ENCODE measurements at places on chromosomes 5 and 9. TPM values are rescaled to one million over a fixed set of nuclear protein-coding genes. Genes with fewer than 3 reads are reported as not detected.

DNA sequence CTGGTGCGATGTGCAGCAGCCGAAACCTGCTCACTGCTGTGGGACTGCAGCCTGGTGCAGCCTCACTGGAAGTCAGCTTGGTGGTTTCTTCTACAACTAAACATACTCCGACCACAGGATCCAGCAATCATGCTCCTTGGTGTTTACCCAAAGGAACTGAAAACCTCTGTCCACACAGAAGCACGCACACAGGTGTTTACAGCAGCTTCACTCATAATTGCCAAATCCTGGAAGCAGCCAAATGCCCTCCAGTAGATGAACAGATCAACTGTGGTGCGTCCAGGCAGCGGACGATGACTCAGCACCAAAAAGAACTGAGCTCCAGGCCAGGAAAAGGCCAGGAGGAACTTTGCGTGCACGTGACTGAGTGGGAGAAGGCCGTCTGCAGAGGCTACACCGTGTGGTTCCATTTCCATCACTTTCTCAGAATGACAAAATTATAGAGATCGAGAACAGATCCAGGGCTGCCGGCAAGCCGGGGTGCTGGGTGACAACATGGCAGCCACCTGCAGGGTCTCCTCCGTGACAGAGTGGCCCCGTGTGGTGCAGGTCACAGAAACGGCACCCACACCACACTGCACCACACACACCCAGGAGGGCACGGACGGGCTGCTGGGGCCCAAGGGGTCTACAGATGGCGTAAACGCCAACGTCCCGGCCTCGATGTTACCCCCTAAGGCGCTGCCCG is 23.1 kb upstream of the NSMF start:
- peak; percentile 88 for DNase-seq

DNA sequence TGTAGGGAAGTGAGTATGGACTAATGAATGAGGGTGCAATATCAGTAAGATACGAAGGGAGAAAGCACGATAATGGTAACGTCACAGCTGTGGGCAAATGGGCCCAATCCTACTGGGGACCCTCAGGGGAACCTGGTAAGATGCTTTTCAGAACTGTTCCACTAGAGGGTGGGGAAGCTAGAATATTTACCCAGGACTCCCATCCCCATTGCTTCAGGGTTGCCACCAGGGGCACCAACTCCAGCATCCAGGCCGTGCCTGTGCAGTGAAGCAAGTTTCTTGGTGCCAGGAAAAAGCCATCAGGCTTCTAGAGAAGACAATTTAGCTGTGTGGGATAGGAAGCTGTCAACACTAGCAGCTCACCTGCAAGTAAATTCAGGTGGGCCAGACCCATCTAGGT is 409.3 kb downstream of the AGTPBP1 start:
- no peak for DNase-seq

Gene TMEM174
- total RNA-seq, result not detected

DNA sequence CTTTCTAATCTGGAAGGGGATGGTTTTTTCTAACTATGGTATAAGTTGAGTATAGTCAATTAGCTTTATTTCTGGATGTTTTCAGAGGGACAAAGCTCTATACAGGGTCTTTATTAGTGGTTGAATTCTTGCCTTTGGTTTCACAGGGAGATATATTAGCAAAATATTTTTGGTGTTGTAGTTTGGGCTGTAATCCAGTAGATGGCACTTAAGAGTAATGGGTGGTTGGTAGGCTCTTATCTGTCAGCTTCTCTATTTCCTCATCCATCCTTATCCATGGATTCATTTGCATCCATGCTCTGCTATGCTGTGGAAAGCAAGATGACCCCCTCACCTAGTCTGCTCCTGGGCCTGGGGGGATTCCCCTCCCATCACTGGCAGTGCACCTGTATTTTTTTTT is 363.6 kb upstream of the CYLC2 start:
- DNase-seq, result no peak

GRCh38 chr5:55913466-55914413 is 62.6 kb downstream of the IL31RA start:
- DNase-seq, result no peak

Gene CCNI2
- total RNA-seq, result under 0.01 TPM

- no peak for DNase-seq
These were observed 13.2 kb upstream of the TLX3 start for GRCh38 chr5:171295801-171296200.

DNA sequence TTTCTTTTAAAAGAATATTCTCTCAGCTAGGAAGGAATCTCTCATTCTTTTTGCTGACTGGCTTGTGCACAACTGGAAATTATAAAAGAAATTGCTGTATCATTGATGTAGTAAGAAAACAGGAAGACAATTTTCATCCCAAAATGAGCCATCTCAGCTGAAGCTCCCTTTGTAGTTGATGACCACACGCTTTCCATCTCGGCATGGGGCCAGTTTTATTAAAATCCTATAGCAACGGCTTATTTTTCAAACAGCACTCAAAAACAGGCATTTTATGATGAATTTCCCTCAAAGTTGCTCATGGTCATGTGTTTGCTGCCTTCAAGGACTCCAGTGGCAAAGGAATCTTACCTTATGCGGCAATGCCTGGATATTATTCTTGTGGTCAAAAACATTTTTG is 62.4 kb upstream of the GLIS3 start:
- DNase-seq, result no peak

DNA sequence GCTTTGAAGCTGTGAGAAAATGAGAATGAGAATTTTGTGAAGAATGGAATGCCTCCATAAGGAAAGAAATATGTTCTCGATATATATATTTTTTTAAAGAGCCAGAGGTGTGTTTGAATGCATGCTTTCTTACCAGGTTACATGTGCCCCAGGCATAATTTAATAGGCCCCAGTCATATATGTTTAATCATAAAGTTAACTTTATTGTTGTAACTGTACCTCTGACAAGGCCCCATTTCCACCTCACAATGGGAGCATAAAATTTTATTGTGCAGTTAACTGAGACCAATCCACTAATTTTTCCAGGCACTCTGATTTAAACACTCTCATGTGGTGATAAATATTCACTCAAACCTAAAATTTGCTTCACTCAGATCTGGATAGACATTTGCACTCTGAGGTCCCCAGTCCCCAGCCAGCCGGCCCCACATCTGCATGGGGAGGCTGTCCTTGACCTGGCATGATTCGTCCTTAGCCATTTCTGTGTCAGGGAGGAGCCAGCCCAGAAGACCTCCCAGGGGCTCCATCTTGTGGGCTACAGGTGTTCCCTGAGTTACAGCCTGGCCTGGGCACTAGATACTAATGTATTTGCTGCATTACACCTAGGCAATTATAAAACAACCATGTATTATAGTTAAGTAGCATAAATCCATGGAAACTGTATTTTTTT is 245.8 kb downstream of the MTRR start:
- no peak for DNase-seq

GRCh38 chr9:2055203-2055658 is 40.1 kb downstream of the SMARCA2 start:
- DNase-seq, result no peak

DNA sequence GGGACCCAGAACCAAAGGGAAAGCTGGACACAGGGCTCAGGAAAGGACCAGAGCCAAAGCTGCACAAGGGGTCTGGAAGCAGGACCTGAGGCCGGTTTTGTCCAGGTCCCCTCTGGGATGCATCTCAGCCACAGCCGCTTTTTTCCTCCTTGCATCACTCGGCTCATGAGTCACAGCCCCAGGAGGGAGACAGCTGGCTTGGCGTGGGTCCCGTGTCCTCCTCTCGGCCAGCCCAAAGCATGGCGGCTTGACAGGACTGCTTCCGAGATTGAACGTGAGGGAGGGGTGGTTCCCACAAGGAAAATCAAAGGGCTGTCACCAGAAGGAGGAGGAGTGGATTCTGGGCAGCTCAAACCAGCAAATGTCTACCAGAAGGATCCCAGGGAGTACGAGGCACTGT is 56.7 kb upstream of the CPLX2 start:
- DNase-seq, result peak; percentile 72

GRCh38 chr5:179470201-179470600 is 80.2 kb upstream of the RUFY1 start:
- DNase-seq, result no peak

Gene PTGER4
- total RNA-seq, result 8.7 TPM

- DNase-seq, result no peak
These were observed 81.9 kb upstream of the ADAMTS2 start for GRCh38 chr5:179427032-179427675.

Gene PRELID2
- total RNA-seq, result 35.0 TPM

Gene TAF11L10
- total RNA-seq, result not detected

Gene SMIM32
- not detected for total RNA-seq

Gene ZBTB26
- total RNA-seq, result 4.3 TPM

- DNase-seq, result peak; percentile 8
These were observed 23.9 kb upstream of the PPP2CA start for GRCh38 chr5:134249469-134250379.

DNA sequence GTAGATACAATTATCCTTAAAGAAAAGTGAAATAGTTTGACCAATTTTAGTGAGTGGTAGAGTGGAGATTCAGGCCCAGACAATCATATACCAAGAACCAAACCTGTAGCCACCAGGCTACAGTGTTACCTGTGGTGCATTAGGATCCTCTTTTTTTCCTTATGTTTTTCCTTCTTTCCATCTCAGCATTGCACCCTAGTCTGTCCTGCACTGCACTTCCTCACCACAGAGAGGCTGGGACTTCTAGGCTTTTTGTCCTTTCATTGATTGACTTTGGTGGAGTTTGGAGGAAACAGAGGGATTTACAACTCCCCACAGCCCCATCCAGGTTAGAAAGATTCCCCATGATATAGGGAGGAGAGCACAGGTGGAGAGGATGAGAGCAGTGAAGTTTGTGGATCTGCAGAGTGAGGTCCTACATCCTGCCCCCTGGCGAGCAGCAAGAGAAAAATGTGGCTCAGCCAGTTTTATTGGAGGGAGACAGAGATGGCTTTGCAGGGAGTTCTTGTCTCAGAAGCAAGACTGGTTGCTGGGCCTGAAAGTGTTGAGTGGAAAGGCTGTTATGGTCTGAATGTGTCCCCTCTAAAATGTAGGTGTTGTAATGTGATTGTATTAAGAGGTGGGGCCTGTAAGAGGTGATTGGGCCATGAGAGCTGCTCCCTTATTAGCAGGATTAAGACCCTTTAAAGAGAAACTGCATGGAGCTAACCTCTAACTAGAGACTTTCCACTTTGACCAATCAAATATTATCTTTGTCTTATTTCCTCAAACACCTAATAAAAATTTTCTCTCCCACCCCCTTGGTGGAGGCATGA is 36.2 kb downstream of the KIF4B start:
- no peak for DNase-seq

Gene GLDC
- 0.32 TPM for total RNA-seq

All from fibroblast of villous mesenchyme (primary cell).